Effector memory CD8-positive, alpha-beta T cell (primary cell): ENCODE measurements at places on chromosomes 4 and X.

DNA sequence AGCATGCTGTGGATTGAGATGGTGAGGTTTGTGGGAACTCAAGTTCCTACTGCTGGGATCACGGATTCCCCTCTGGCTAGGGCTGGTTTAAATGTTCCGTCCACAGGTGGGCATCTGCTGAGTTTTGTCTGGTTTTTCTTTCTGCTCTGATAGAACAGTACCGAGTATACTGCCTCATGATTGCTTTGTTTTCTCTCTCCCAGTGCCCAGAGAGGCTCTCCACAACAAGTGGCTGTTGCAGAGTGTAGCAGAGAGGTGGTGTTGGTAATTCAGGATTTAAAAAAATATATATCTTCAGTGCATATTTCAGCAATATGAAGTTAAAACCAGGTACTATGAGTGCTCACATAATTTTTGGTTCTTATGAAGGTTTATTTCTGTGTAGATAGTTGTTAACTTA lies 213.7 kb downstream of the TEX13C start:
- DNase-seq: no peak

- DNase-seq: no peak
Measured at GRCh38 chr4:25993395-25994185, 79.6 kb downstream of the SMIM20 start.

DNA sequence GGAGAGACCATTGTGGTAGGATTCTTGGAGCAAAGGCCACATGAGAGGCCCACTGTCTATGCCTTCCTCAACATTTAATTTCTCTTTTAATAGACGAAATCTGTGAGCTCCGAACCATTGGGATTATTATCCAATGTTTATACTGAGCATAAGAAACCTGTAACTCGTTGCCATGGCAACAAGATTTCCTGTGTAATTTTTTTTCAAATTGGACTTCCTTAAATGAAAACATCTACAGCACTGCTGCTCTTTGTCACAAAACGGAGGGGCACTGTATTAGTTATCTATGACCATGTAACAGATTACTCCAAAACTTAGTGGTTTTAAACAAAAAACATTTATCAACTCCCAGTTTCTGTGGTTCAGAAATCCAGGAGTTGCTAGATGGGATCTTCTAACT lies 38.7 kb downstream of the PPP1R2C start:
- no peak for DNase-seq

GRCh38 chrX:63713526-63713925 lies 71.5 kb downstream of the ARHGEF9 start:
- no peak for DNase-seq

- DNase-seq: no peak
Measured at GRCh38 chrX:77617206-77617605, 168.8 kb downstream of the ATRX start.

GRCh38 chrX:27591938-27592337 lies 1.8 kb downstream of the DCAF8L2 start:
- no peak for DNase-seq

DNA sequence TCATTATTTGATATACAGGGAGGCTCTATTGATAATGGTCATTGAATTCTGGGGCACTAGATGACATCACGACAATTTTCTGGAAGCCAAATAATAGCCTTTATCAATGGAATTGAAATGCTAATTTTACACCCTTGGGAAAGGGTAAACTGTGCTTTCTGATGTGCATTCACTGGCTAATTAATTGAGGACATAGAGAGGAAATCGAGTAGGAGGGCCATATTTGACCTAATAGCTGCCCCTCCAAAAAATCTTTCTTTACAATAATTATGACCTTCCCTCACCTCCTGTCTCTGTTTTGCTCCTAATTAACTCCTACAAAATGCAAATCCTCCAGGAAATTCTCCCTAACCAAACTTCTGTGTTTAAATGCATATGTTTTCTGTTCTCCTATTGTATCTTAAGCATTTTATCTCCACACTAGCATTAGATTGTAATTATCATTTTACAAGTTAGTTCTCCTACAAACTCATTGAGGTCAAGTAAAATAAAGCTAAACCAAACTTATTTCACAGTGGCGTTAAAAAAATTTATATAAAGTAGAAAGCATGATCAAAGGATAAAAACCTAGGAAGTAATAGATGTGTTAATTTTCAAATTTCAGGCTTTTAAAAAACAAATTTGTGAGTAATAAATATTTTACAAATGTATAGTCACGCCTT lies 1414.0 kb upstream of the AGA start:
- DNase-seq: no peak

DNA sequence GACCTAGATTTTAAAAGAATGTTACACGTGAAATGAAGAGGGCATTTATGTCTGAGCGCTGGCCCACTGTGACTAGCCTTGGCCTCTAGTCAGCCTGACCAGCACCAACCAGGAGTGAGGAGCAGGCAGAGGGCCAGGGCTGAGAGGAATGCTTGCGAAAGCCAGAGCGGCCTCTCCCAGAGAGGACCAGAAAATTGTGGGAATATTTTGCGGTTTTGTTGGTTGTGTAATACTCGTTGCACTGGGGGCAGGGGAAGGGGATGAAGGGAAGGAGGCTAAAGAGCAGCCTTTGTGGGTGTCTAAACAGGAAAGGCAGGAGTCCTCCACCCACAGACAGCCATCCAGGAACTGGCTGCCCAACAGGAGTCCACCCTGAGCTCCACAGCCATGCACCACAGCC lies 3.8 kb downstream of the GABRE start:
- DNase-seq: no peak

GRCh38 chrX:13180807-13181206 lies 136.4 kb upstream of the FAM9C start:
- DNase-seq: no peak

DNA sequence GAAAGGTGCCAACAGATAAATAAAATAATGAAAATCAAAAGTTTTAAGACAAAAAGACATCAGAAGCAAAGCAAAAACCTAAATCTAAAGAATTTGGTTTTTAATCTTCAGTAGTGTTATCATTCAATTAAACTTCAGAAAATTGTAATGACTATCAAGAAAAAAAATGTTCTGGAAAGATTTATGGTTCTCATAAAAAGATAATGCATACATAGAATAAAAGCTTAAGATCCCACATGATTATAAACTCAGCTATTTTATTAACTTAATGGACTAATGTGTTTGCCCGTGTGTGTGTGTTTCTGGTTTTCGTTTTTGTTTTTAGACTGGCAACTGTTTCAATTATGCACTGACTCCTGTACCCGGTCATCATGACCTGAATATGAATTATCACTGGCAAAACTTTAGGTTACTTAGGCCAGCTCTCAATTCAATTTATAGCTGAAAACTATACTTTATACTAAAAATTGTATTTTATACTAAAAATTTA lies 217.5 kb upstream of the DKK2 start:
- DNase-seq: no peak

DNA sequence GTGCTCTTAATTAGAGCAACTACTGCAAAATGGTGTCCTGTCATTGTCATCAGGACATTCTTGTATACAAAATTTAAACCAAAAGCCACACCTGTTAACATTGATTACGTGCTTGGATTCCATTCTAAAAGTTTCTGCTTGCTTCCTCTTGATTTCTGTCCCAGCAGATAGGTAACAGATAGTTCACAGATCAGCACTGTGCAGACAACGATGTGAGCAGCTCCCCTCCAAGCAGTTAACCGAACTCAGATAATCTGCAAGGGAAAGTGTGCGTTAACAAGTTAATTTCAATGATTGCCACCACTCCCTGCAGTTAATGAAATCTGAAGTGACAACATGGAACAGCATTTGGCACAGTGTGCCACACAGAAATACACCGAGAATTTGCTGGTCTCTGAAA lies 54.4 kb upstream of the RELL1 start:
- DNase-seq: no peak
